ENCODE measurements at places on chromosomes 12 and 14.
A peak's percentile ranks its signal among the peaks of the same experiment; 100 is the strongest.

DNA sequence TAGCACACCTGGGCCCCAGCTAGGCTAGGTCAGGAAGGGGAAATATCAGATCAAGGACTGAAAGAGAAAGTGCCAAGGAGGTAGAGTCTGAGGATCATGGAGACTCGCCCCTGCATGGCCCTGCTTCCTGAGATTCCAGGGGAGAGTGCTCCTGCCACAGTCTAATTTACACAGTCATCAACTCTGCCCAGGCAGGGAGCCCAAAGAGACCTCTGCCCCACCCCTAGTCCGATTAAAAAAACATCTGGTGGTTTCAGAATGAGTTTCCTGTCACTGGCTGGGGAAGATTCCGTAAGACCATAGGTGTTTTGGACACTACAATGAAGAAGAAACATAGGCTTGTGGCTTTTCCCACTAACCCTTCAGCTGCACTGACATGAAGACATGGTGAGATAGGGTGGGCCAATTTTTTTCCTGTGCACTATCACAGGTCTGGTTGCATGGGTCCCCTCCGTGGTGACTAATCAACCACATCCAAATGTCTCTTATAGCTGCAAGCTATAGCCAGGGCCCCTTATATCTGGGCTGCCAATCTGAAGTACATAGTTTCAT lies 31.5 kb upstream of the GZMB start:
- no peak for DNase-seq

DNA sequence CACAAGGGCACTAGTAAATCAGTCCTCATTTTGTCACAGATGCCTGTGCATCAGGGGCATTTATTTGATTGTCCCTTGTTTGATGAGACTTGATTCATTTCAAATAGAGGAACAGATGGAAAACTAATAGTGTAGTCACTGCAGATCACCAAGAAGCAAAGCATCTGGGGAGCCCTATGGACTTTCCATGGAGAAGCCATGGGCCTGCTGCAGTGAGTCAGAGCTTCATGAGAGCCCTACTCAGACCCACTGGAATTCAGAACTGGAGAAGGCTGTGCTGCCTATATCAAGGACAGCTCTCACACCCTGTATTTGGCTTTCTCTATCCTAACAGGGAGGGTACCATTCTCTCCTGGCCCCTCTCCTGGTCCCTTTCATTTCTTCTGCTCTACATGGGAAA lies 126.2 kb downstream of the GRIP1 start:
- no peak for DNase-seq

DNA sequence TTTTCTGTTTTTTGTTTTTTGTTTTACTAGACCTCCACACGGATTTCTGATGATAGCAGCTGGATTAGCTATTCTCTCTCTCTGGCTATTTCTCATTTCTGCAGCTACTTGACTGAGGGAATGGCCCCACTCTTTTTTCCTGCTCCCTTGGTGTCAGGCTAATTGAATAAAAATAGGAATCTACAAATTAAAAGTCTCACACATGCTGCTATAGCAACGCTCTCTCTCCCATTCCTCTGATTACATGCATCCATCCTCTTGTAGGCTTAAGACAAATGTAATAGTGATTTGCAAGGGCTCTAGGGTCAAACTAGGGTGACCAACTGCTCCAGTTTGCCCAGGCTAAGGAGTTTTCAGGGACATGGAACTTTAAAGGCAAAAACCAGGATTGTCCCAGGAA lies 221.8 kb downstream of the PHLDA1 start:
- DNase-seq = no peak

GRCh38 chr14:92690171-92691011 lies 58.0 kb downstream of the LGMN start:
- DNase-seq = peak; percentile 76

- no peak for DNase-seq
Measured at GRCh38 chr12:43028826-43029225, 439.3 kb upstream of the PRICKLE1 start.

DNA sequence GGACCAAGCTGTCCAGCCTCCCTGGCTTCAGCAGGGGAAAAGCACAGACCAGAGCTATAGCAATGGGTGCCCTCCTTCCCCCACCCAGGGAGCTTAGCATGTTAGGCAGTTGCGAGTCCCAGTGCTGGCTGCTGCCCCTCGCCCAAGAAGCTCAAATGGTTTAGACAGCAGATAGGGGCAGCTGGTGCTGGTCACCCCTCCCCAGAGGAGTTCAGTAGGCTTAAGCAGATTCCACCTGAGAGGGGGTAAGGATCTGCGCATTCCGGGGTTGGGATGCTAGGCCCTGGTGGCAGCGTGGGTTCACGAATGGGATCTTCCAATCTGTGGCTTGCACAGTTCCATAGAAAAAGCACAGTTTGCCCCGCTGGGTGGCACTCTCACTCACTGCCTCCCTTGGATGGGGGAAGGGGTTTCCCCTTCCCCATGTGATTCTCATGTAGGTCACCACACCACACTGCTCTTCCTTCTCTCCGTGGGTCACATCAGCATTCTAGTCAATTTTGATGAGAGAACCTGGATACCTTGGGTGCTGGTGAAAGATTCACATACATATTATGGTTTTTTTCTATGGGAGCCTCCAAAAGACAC lies 665.6 kb downstream of the C12orf50 start:
- no peak for DNase-seq

All from hepatic stellate cell (primary cell).